ENCODE measurements at places on chromosomes 13 and 19. TPM values are rescaled to one million over a fixed set of nuclear protein-coding genes. Genes with fewer than 3 reads are reported as not detected.

ZSCAN4 gene
- total RNA-seq, result not detected

CBLC gene
- total RNA-seq, result 54.3 TPM

DNA sequence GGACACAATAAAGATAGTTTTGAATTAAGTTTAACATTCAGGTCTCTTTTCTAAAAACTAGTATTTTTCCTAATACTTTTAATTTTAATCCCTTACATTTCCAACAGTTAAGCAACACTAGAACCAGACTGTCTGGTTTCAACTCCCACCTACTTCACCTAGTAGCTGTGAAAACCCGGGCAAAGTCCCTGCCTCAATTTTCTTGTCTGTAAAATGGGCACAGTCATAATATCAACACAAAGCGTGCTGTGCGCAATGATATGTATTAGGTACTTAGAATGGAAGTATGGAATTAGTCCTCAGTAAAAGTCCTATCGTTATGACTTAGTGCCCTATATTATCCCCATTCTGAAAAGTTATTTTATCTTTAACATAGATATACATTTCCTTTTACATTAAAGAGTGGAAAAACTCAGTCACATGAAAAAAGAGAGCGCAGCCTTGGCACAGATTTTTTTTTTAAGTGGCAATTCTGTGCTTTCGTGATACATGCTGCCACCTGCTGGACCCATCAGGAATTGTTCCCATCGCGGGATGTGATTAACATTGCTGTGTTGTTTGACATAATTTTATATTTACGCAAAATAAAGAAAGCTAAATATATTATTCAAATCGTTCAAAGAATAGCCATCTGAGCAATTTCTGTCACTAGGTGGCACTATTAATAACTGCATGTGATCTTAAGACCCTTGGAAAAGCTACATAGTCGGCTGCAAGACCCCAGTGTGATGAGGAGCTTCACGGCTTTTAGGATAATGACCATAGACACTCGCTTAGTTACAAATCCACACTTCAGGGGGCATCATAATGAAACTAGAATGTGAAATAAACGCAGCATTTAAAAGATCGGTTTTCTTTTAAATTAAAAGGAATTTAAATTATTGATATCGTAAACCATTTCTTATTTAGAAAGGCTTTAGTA is 59.9 kb downstream of the LIG4 start:
- peak; percentile 48 for DNase-seq
- no peaks in the 10 kb centered on the region for H3K27me3 ChIP-seq
- H3K27ac ChIP-seq, result no peak overlapping the region
- H3K36me3 ChIP-seq, result no peaks in the 10 kb centered on the region

DNA sequence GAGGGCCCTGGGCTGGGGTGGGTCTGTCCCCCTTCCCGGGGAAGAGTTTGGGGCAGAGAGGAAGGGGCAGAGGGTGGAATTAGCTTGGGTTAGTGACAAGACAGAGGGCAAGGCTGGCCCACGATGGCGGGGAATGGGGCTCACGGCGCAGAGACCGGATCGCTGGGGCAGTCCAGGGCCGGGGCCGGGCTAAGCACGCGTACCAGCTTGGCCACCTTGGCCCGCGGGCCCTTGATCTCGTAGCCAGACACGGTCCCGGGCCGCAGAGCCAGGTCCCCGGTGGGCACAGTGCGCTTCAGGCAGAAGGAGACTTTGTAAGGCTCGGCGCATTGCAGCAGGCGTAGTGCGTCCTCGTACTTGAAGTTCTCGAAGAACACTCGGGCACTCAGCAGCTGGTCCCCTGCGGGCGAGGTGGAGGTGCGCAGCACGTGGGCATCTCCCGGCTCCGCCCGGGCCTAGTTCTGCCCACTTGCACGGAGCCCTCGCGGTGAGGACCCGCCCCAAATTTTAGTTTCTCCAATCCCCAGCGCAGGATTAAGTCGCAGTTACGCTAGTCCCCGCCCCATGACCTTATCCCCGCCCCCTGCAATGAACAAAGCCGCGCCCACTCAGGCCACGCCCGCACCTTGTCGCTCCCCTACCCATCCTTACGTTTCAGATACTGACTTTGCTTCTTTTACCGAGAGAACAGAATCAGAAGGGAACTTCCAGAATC is 8.6 kb upstream of the HIPK4 start:
- H3K4me1 ChIP-seq, result peaks cover 19% of the 10 kb centered on the region
- DNase-seq, result no peak
- no peak overlapping the region for H3K4me3 ChIP-seq
- no peak overlapping the region for H3K27ac ChIP-seq

DNA sequence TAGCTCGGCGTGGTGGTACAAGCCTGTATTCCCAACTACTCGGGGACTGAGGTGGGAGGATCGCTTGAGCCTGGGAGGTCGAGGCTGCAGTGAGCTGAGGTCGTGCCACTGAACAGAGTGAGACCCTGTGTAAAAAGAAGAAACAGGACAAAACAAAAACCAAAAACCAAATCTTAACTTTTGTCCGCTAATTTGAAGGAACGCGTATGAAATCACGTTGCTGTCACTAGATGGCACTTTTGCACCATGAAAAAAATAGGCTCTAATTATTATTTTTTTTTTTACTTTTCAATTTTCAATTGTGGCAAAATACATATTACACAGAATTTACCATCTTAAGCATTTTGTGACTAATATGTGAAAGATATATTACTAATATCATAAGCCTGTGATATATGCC is 17.6 kb upstream of the ZNF835 start:
- no peaks in the 10 kb centered on the region for H3K27me3 ChIP-seq
- DNase-seq, result no peak
- no peak overlapping the region for H3K27ac ChIP-seq
- no peaks in the 10 kb centered on the region for H3K36me3 ChIP-seq
- no peak overlapping the region for H3K4me3 ChIP-seq
- H3K4me1 ChIP-seq, result no peaks in the 10 kb centered on the region

Data from Calu3 (cell line).